ENCODE measurements at places on chromosomes 11 and 22. TPM values are rescaled to one million over a fixed set of nuclear protein-coding genes. Genes with fewer than 3 reads are reported as not detected.

DNA sequence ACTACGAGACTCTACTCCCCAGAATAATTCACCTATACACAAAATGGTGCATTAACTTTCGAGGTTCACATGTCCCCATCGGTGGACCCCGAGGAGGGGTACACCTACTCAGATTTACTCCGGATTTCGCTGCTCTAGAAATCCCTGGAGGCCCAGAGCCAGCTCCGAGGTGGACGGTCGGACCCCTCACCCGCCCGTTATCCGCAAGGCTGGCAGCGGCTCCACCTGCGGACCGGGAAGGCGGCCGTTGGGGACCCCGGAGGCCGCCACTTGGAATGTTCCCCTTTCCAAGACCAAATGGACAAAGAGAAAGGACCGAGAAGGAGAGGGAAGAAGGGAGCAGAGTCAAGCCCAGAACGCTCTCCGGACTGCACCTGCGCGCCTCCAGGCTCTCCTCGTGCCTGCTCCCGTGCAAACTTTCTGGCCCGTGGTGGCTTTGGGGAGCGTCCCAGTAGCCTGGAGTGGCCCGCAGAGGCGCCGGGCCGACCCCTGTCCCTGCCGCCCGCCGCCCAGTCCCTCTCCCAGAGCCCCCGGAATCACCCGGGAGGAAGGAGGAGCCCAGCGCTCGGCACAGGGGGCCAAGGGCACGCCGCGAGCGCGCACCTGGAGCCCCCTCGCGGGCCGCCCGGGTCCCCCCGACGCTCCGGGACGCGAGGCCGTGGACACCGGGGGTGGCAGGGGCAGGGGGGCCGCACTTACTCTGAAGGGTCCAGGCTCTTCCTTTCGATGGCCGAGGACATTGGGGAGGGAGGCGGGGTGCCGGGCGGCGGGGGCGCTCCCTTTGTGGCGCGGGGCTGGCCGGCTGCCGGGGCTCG lies 23.0 kb downstream of the LMO2 start:
- peak overlapping the region; percentile 50 for H3K4me3 ChIP-seq
- no peaks in the 10 kb centered on the region for H3K36me3 ChIP-seq
- peaks cover 15% of the 10 kb centered on the region for H3K4me1 ChIP-seq

GRCh38 chr11:67445515-67445914 lies 2.2 kb upstream of the CORO1B start:
- H3K27me3 ChIP-seq = no peaks in the 10 kb centered on the region
- no peak overlapping the region for H3K27ac ChIP-seq
- peaks cover 13% of the 10 kb centered on the region for H3K36me3 ChIP-seq

- no peak overlapping the region for H3K4me3 ChIP-seq
- DNase-seq = peak; percentile 5
- H3K27ac ChIP-seq = no peak overlapping the region
- no peaks in the 10 kb centered on the region for H3K36me3 ChIP-seq
These were observed 1167.6 kb downstream of the JRKL start for GRCh38 chr11:97557399-97557798.

DNA sequence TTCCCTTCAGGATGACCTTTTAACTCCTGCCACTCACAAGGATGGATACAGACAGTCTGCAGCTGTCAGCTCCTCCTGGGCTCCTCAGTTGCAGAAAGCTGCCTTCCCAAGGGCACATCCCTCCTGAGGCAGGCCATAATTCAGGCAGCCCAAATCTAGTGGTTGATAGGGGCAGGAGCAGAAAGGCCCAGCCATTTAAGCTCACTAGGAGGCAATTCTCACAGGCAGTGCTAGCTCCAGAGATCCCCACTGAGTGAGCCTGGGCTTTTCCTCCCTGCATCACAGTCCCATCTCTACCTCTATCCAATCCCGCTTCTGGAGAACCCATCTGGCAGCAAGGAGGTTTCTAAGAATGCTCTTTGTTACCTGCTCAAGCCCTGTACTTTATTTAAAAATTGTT lies 200.6 kb downstream of the ARHGAP42 start:
- H3K27me3 ChIP-seq = no peaks in the 10 kb centered on the region
- no peak overlapping the region for H3K27ac ChIP-seq
- peaks cover 2% of the 10 kb centered on the region for H3K4me1 ChIP-seq
- H3K4me3 ChIP-seq = no peak overlapping the region
- no peaks in the 10 kb centered on the region for H3K36me3 ChIP-seq

DNA sequence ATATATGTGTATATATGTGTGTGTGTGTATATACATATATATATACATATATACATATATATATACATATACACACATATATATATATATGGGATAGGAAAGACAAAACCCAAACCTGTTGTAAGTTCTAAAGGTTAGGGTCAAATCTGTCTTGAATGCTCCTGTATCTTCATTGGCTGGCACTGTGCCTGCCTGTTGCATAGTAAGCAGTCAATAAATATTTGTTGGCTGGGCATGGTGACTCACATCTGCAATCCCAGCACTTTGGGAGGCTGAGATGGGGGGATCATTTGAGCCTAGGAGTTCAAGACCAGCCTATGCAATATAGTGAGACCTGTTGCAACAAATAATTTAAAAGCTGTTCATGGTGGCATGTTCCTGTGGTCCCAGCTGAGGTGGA lies 205.4 kb downstream of the DBX1 start:
- H3K36me3 ChIP-seq = peaks cover 7% of the 10 kb centered on the region
- no peak overlapping the region for H3K4me3 ChIP-seq
- no peak for DNase-seq
- H3K4me1 ChIP-seq = peaks cover 4% of the 10 kb centered on the region

- H3K4me3 ChIP-seq = no peak overlapping the region
- H3K27ac ChIP-seq = no peak overlapping the region
- no peaks in the 10 kb centered on the region for H3K27me3 ChIP-seq
- no peaks in the 10 kb centered on the region for H3K4me1 ChIP-seq
- DNase-seq = no peak
These were observed 16.7 kb downstream of the TECTA start for GRCh38 chr11:121117788-121118187.

DNA sequence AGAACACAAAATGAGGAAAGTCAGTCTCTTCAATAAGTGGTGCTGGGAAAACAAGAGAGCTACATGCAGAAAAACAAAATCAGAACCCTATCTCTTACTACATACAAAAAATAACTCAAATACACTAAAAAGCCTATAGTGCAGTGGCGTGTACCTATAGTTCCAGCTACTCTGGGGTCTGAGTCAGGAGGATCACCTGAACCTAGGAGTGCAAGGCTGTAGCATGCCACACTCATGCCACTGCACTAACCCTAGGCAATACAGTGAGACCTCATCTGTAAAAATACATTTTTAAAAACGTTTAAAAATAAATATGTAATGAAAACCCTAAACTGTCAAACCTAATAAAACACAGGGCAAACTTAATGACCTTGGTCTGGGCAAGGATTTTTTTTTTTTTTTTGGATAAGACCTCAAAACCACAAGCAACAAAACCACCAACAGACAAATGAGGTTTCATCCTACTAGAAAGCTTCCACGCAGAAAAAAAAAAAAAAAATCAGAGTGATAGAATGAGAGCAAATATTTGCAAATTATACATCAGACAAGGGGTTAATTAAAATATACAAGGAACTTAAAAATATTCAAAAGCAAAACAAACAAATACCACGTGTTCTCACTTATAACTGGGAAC lies 35.2 kb downstream of the XKR3 start:
- no peak overlapping the region for H3K4me3 ChIP-seq
- no peaks in the 10 kb centered on the region for H3K4me1 ChIP-seq
- DNase-seq = no peak
- H3K27ac ChIP-seq = no peak overlapping the region
- H3K27me3 ChIP-seq = no peaks in the 10 kb centered on the region

GRCh38 chr11:35623621-35624168 lies 5.4 kb downstream of the FJX1 start:
- H3K4me1 ChIP-seq = peaks cover 21% of the 10 kb centered on the region
- no peaks in the 10 kb centered on the region for H3K36me3 ChIP-seq
- no peak overlapping the region for H3K27ac ChIP-seq

- no peaks in the 10 kb centered on the region for H3K4me1 ChIP-seq
- no peak overlapping the region for H3K4me3 ChIP-seq
- no peak for DNase-seq
- no peaks in the 10 kb centered on the region for H3K27me3 ChIP-seq
- H3K27ac ChIP-seq = no peak overlapping the region
These were observed 274.9 kb upstream of the ZC3H12C start for GRCh38 chr11:109818290-109818689.

DNA sequence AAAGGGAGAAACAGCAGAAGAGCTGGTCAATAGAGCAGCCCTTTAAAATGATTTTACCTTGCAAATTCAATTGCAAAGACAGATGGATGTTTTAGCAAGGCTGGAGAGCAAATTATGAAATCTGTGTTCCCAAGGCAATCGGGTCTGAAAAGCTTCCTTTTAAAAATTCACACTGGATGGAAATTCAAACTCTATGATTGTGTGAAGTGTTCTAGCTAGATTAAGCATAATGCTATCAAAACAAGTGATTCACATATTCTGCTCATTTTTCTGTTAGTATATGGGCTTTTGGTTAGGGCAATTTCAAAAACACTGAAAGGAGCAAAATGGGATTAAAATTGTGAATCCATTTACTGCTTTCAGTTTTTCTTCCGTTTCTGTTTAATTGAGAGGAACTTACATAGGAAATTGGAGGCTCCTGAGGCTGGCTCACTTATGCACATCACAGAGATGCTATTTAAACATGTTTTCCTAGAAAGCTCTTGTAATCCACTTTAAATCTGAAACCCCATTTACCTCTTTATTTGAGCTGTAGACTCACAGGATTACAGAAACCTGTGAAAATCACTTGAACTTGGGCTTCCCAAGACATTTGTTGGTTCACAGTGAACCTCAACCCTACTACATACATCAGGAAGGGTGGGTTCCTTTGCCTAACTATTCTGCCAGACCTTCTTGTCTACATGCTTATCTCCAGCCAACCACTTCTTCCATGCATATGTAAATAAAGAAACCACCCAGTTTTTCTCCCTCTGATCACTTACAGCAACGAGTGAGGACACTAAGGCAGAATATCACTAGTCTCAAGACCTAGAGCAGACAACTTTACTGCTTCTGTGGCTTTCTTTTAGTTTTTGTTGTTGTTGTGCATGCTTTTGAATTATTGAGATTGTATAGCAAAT lies 201.9 kb upstream of the PITPNB start:
- H3K27ac ChIP-seq = peak overlapping the region; percentile 15
- H3K4me1 ChIP-seq = peaks cover 11% of the 10 kb centered on the region
- no peaks in the 10 kb centered on the region for H3K27me3 ChIP-seq
- DNase-seq = peak; percentile 61

DNA sequence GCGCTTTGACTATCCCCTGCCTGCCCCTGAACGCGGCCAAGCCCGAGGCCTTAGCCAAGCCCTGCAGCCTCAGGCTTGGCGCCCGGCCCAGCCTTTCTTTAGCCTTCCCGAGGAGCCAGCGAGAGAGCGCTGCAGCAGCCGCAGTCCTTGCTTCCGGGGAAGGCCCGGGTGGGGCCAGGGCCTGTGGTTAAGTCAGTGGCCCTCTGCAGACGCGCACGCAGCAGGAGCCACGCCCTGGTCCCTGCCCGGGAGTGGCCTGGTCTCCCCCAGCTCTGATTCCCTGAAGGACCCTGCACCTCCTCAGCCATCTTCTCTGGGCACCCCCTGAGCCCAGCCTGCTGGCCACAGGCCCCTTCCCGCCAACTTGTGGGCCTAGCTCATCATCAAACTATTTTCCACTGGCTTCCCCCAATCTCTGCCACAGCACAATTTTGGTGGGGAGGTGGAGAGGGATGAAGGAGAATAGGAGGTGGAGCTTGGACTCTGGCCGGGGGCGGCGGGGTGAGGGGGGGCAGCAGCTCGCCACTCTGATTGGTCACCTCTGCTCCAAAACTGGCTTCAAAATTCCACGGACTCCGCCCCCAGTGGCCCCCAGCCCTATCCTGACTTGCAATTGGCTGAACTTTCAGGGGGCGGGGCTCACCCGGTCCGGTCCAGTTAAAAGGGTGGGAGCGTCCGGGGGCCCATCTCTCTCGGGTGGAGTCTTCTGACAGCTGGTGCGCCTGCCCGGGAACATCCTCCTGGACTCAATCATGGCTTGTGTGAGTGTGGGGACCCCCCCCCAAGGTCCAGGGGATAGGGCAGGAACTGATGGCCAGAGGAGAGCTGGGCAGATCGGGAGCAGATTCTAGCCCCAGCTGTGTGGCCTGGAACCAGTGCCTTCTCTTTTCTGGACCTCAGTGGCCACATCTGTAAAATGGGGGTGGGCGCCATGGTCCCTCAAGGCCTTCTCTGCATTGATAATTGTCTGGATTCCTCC lies at the start of gene LGALS1:
Gene LGALS1, plus strand, starts transcription at position 686 of the 979 bp plus-strand sequence. Its CDS starts 67 bp downstream, at position 753.
- peaks cover 23% of the 10 kb centered on the region for H3K36me3 ChIP-seq
- no peaks in the 10 kb centered on the region for H3K27me3 ChIP-seq
- H3K27ac ChIP-seq = peak within 1 kb of the TSS; percentile 99
- DNase-seq = peak; percentile 99
- H3K4me3 ChIP-seq = peak within 1 kb of the TSS; percentile 80

DNA sequence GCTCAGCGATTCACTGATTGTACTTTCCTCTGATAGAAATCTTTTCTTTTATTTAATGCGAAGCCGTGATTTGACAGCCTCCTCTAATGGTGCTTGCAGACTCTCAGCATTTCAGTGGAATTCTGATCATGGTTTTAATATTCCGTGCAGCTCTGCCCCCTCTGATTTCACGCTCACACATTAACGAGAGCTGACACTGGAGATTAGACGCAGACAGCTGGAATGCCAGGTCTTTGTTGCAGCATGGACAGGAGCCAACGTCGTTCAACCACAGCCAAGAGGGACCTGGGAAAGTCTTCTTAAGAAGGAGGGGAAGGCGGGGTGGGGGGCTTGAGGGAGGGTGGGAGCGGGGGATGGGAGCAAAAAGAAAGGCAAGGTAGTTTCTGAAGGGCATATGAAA lies 186.4 kb downstream of the BLID start:
- peak overlapping the region; percentile 29 for H3K4me3 ChIP-seq
- DNase-seq = peak; percentile 83
- no peaks in the 10 kb centered on the region for H3K27me3 ChIP-seq
- peak overlapping the region; percentile 78 for H3K27ac ChIP-seq

GRCh38 chr11:68840661-68841653 lies 759 bp downstream of the CPT1A start:
- H3K4me3 ChIP-seq = peak overlapping the region; percentile 62
- H3K27me3 ChIP-seq = peaks cover 33% of the 10 kb centered on the region
- peaks cover 2% of the 10 kb centered on the region for H3K36me3 ChIP-seq
- peak overlapping the region; percentile 97 for H3K27ac ChIP-seq

- H3K27ac ChIP-seq = no peak overlapping the region
- peak; percentile 31 for DNase-seq
- H3K36me3 ChIP-seq = peaks cover 3% of the 10 kb centered on the region
These were observed 3.2 kb downstream of the TPST2 start for GRCh38 chr22:26586556-26587325.

GRCh38 chr11:15630896-15631295 lies 516.2 kb downstream of the INSC start:
- peaks cover 2% of the 10 kb centered on the region for H3K4me1 ChIP-seq
- H3K4me3 ChIP-seq = no peak overlapping the region
- H3K27me3 ChIP-seq = no peaks in the 10 kb centered on the region
- H3K36me3 ChIP-seq = no peaks in the 10 kb centered on the region
- H3K27ac ChIP-seq = no peak overlapping the region

Gene SOX10
- 2.2 TPM for total RNA-seq

Gene TIMP3
- total RNA-seq = 96.6 TPM

Gene OR11H1
- total RNA-seq = not detected

Gene SCGB1A1
- total RNA-seq = not detected

Gene LRRC74B
- total RNA-seq = 0.09 TPM

Gene SPCS2
- total RNA-seq = 17.7 TPM

Gene CD3G
- total RNA-seq = 0.13 TPM

Gene HIC2
- total RNA-seq = 4.2 TPM

Gene GNAZ
- total RNA-seq = 3.0 TPM

Gene MYOD1
- 47.3 TPM for total RNA-seq

Gene KCTD14
- total RNA-seq = 0.89 TPM

Measured in muscle of leg (tissue), 16 donors.